ENCODE measurements at places on chromosomes 12 and 14. TPM values are rescaled to one million over a fixed set of nuclear protein-coding genes. Genes with fewer than 3 reads are reported as not detected.

The MYH6 gene
- 1,496 TPM for total RNA-seq

The E2F7 gene
- total RNA-seq, result not detected

The CLEC4C gene
- not detected for total RNA-seq

The GPR65 gene
- 0.13 TPM for total RNA-seq

The IL22 gene
- total RNA-seq, result not detected

The ESPL1 gene
- total RNA-seq, result 0.44 TPM

GRCh38 chr12:117100251-117100650 is 1.0 kb upstream of the TESC start:
- no peak overlapping the region for H3K4me3 ChIP-seq
- no peaks in the 10 kb centered on the region for H3K4me1 ChIP-seq
- no peaks in the 10 kb centered on the region for H3K36me3 ChIP-seq

GRCh38 chr14:104970231-104971068 is 7.7 kb downstream of the AHNAK2 start:
- peaks cover 10% of the 10 kb centered on the region for H3K4me1 ChIP-seq
- peak; percentile 74 for DNase-seq
- no peaks in the 10 kb centered on the region for H3K36me3 ChIP-seq
- peaks cover 18% of the 10 kb centered on the region for H3K27me3 ChIP-seq
- H3K4me3 ChIP-seq, result no peak overlapping the region

GRCh38 chr14:87063181-87063580 is 929.8 kb downstream of the GALC start:
- no peak overlapping the region for H3K27ac ChIP-seq
- no peaks in the 10 kb centered on the region for H3K36me3 ChIP-seq
- H3K4me3 ChIP-seq, result no peak overlapping the region

- H3K4me1 ChIP-seq, result no peaks in the 10 kb centered on the region
These were observed 165.5 kb upstream of the ATP2B1 start for GRCh38 chr12:89874146-89874545.

GRCh38 chr12:52720365-52720886 is 17.1 kb upstream of the KRT77 start:
- no peak overlapping the region for H3K4me3 ChIP-seq
- H3K36me3 ChIP-seq, result no peaks in the 10 kb centered on the region
- no peak for DNase-seq
- no peaks in the 10 kb centered on the region for H3K4me1 ChIP-seq

- H3K4me3 ChIP-seq, result peak within 1 kb of the TSS; percentile 89
- no peak for DNase-seq
- no peaks in the 10 kb centered on the region for H3K36me3 ChIP-seq
- H3K27ac ChIP-seq, result peak within 1 kb of the TSS; percentile 84
These were observed at the start of gene AKT1 for GRCh38 chr14:104794993-104795780. Gene AKT1, minus strand, starts transcription at chr14:104795748. Its CDS starts 3,105 bp downstream, at chr14:104792643.

DNA sequence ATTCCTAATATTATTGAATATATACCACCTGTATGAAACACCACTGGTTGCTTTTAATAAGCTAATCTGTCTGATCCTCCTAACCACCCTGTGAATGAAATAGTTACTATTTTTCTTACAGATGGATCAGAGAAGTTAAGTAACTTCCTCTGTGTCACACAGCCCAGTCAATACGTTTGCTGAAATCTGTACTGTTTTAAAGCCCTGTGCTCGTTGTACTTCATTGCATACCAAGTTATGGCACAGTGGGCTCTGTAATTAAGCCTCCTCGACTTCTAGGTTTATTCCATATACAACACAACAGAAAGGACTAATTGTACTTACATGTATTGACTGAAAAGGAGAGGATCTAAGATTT is 137.9 kb downstream of the TPH2 start:
- no peak overlapping the region for H3K4me3 ChIP-seq
- H3K27me3 ChIP-seq, result no peaks in the 10 kb centered on the region
- DNase-seq, result no peak
- no peak overlapping the region for H3K27ac ChIP-seq
- H3K36me3 ChIP-seq, result no peaks in the 10 kb centered on the region

GRCh38 chr14:39322807-39323206 is 89.1 kb downstream of the MIA2 start:
- H3K4me3 ChIP-seq, result no peak overlapping the region
- DNase-seq, result no peak
- no peak overlapping the region for H3K27ac ChIP-seq
- H3K27me3 ChIP-seq, result no peaks in the 10 kb centered on the region
- peaks cover 3% of the 10 kb centered on the region for H3K36me3 ChIP-seq

DNA sequence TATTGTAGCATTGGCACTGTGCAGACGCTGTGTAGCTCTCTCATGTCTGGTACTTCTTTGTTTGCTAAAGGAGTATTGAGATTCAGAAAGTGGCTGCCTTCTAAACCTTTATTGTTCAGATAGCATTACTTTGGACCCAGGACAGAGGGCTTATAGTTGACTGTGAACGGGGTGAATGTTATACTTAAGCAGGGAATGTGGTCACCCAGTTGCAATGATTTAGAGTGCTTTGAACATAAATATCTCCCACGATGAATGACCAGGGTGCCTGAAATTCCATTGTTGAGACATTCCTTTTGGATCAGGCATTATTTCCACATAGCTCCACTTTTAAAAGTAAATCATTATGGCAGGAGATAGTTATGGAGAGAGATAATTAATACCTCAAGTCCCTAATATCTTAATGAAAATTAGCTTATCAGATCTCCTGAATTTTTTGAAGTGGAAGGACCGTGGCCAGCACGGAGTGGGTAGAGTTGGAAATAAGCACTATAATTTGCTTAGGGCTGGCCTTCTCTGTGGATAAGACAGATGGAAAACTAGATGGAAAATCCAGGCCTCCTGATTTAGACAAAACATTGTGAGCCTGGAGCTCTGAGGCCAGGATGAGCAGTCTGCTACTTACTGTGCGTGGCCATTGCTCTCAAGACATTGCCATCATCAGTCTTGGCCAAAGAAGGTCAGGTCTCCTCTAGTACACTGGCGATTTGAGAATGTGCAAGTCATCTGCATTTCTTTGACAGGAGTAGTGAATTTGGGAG is 114.5 kb downstream of the ETV6 start:
- H3K27me3 ChIP-seq, result no peaks in the 10 kb centered on the region
- H3K4me3 ChIP-seq, result no peak overlapping the region
- DNase-seq, result no peak
- H3K27ac ChIP-seq, result no peak overlapping the region
- peaks cover 15% of the 10 kb centered on the region for H3K4me1 ChIP-seq
- H3K36me3 ChIP-seq, result no peaks in the 10 kb centered on the region

DNA sequence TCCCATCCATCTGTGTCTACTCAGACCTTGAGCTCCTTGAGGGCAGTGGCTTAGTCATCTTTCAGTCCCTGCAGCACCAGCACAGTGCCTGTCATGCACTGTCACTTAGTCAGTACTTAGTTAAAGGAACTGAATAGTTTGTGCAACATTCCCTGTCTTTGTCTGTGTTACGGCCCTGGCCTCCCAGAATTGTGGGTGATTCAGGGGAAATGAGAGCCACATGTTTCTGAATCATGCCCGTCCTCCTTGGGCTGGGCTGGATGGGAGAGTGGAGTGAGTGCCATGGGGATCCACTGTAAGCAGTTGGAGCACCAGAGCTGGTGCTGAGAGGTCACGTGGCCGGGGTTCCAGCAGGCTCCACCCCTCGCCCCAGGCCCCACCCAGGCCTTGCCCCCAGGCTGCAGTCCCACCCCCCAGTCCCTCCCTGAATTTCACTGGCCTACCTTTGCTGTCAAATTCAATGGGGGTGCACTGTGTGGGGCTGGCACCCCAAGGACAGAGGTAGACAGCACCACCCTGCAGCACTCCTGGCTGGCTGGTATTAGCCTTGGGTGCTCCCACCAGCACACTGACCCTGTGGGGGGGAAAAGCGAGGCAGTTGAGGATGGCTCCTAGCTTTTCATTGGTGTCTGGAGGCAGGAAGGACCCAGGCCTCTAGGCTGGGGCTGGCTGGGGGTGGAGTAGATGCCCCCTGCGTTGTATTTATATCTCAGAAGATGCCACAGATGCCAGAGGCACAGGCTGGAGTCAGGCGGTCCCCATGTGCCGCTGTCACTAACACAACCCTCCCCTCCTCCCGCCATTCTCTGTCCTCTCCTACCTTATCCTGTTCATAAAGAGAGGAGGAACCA is 7.5 kb downstream of the ITGA5 start:
- no peaks in the 10 kb centered on the region for H3K27me3 ChIP-seq
- H3K4me1 ChIP-seq, result peaks cover 38% of the 10 kb centered on the region
- H3K27ac ChIP-seq, result peak overlapping the region; percentile 97
- DNase-seq, result peak; percentile 40

DNA sequence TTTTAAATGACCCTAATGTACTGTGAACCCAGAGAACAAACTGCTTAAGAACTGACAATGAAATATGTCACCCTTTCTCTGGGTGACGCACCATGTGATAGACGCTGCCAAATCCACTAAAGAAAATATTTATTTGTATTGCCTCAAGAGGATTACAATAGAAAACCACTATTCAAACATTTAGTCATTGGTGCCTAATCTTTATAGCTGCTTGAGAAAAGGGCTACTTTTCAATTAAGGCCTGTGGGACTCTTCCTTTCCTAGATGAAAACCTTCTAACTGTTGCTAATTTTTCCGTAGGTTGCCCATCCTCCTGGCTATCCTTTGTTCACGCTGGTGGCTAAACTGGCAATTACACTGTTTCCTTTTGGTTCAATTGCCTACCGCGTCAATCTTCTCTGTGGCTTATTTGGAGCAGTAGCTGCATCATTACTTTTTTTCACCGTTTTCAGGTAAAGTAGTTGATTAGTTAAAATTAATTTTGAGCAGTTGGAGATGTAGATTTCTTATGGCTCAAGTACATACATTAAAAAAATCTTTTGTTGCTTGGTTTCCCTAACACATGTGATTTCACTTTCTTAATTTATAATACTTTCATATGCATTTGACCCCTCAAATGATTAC is 6.0 kb downstream of the TMEM260 start:
- peaks cover 29% of the 10 kb centered on the region for H3K36me3 ChIP-seq
- H3K27me3 ChIP-seq, result no peaks in the 10 kb centered on the region
- DNase-seq, result no peak
- H3K4me3 ChIP-seq, result no peak overlapping the region
- H3K4me1 ChIP-seq, result peaks cover 30% of the 10 kb centered on the region

DNA sequence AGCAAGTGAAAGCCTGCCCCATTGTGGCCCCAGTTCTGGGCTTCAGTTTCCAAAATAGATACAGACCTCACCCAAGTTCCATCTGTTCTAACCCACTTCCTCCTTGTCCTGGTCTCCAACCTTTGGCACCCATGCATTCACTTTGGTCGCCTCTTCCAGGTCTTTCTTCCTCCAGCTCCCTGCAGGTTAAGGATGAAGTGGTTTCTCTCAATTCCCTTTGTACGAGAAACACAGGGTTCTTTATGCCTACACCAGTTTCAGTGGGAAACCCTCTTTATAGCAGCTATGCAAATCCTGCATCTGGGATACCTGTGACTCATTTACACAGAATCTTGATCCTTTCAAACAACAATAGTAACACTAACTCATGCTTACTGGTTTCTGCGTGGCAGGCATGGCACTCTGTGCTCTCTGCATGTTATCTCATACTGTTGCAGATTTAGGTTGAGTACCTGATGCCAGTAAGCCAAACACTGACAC is 110.6 kb upstream of the AMIGO2 start:
- no peaks in the 10 kb centered on the region for H3K27me3 ChIP-seq
- H3K4me3 ChIP-seq, result no peak overlapping the region
- no peak overlapping the region for H3K27ac ChIP-seq
- H3K36me3 ChIP-seq, result no peaks in the 10 kb centered on the region

DNA sequence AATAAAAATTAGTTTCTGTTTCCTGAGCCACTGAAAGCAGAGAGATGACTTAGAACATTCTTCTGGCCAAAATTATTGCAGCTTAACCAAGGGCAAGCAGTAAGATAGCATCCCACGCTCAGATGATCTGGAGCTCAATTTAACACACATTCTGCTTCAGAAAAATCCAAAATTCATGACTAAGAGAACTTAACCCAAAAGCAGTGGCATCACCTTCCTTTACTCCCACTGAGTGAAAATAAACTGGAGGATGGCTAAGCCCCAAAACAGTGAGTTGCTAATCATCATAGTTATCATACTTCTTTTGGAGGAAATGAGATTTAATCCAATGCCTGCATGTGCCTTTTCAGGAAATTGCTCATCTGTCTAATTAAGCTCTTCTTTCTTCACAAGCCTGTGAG is 195.4 kb downstream of the DUSP6 start:
- DNase-seq, result no peak
- no peak overlapping the region for H3K4me3 ChIP-seq
- H3K4me1 ChIP-seq, result no peaks in the 10 kb centered on the region
- no peak overlapping the region for H3K27ac ChIP-seq
- no peaks in the 10 kb centered on the region for H3K36me3 ChIP-seq
- no peaks in the 10 kb centered on the region for H3K27me3 ChIP-seq

- no peak overlapping the region for H3K4me3 ChIP-seq
- H3K27me3 ChIP-seq, result no peaks in the 10 kb centered on the region
These were observed 145.5 kb downstream of the PTPN11 start for GRCh38 chr12:112564160-112564784.
